Stimulated activated CD8-positive, alpha-beta memory T cell treated with anti-CD3 and anti-CD28 coated beads, Interleukin-2, amount 100 ng/mL, for 1 hour (primary cell): ENCODE measurements at places on chromosomes 7 and 10.

DNA sequence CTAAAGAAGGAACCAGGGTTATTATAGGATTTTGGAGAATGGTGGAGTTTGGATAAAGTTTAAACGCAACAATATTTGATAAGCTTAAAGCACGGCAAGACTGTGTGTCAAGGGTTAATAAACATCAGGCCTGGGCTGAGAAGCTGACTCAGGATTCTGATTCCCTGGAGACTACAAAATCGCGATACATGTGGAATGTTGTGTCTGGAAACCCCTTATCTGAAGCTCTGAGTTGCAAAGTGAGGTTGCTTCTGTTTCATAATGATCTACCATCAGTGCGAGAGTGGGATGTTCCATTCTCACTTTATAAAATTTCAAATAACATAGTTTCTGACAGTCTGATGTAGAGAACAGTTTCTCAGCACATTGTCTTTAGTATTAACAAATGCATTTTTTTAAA, 7.8 kb downstream of the C1GALT1 start:
- no peak for DNase-seq

- no peak for DNase-seq
Measured at GRCh38 chr10:97999066-97999922, 31.1 kb downstream of the CRTAC1 start.

GRCh38 chr7:2106924-2107323, 125.8 kb downstream of the MAD1L1 start:
- no peak for DNase-seq

- DNase-seq, result no peak
Measured at GRCh38 chr7:88127637-88128290, 92.1 kb downstream of the SRI start.

DNA sequence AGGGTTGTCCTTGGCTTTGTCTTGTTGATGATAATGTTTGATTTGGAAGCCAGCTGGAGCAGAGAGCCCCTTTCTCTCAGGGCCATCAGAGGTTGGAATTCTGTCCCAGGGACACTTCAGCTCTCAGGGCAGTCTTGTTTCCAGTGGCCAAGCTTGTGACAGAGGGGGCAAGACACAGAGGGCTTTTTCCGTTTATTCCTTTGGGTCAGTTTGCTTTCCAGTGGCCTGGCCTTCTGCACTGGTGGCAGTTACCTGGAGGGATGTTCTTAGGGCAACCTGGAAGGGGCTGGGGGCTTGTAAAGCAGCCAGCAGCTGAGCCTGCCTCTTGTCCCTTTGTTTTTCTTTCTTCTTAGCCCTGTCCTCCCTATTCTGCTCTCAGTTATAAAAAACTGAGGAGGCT, 62.7 kb downstream of the MTURN start:
- no peak for DNase-seq

GRCh38 chr7:135799881-135800280, 51.3 kb upstream of the FAM180A start:
- DNase-seq, result no peak
